ENCODE measurements at places on chromosomes 7 and 10.

GRCh38 chr7:24773646-24774045 is 16.4 kb upstream of the GSDME start:
- no peak for DNase-seq

- no peak for DNase-seq
Observed at GRCh38 chr10:6065835-6066234, 3.7 kb upstream of the IL2RA start.

DNA sequence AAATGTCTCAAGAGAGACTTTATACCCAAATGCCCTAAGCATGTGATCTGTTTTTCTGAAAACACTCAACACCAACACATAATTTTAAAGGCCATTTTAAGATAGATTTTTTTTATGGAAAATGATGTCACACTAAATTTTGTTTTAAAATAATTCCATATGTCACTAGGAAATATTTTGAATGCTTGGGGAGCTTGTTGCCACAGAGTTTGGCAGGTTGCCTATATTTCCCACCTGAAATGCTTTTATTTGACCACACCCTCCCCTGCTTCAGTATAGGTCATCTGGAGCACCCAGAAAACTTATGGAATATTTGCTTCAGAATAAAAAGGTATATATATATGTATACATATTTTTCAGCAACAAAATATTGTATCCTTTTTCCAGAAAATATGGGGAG is 180.0 kb upstream of the ANK3 start:
- DNase-seq = no peak

DNA sequence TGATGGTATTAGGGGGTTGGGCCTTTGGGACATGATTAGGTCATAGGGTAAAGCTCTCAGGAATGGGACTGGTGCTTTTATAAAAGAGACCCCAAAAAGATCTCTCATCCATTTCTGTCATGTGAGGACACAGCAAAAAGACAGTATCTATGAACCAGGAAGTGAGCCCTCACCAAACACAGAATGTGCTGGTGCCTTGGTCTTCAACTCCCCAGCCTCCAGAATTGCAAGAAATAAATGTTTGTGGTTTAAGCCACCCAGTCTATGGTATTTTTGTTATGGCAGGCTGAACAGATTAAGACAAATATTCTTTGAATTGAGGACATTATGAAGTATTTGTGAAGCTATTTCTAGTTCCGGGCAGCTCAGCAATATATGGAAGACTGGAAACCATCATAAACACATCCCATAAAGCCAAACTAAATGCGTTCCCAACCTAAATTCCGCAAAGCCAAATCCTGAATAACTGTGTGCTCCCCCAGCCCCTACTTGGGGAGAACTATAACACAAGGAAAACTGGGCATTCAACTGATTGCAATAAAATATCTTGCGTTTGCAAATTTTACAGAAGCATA is 153.7 kb downstream of the GALNT17 start:
- DNase-seq = no peak

DNA sequence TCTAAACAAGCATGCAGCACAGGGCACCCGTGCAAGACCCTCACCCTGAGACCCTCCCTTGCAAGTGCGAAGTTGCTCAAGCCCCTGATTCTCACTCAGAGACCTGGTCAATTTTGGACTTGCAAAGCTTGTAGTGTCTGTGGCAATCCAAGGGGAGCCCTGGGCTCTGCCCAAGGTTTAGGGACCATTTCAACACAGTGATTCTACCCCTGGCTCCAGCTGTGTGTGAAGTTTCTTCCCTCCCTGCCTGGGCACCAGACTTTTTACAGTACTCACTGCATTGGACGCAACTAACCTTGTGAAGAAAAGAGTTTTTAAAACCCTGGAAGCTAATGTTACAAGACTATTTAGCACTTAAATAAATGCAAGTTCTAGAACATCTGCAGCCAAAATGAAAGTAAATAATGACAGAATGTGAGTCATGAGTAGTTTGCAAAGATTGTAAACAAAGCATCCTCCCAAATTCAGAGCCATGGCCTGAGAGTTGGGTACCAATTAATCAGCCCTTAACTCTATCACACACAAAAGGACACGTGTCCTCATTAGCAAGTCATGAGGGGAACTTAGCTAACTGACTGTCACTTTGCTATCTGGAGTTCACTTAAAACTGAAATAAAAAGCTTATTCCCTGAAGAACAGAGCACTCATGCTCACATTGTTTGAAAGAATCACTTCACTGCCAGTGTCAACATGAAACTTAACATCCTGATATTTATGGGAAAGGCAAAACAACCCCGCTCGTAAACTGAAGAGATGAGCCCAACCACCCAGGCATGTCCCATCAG is 48.1 kb downstream of the RGS10 start:
- peak; percentile 43 for DNase-seq

DNA sequence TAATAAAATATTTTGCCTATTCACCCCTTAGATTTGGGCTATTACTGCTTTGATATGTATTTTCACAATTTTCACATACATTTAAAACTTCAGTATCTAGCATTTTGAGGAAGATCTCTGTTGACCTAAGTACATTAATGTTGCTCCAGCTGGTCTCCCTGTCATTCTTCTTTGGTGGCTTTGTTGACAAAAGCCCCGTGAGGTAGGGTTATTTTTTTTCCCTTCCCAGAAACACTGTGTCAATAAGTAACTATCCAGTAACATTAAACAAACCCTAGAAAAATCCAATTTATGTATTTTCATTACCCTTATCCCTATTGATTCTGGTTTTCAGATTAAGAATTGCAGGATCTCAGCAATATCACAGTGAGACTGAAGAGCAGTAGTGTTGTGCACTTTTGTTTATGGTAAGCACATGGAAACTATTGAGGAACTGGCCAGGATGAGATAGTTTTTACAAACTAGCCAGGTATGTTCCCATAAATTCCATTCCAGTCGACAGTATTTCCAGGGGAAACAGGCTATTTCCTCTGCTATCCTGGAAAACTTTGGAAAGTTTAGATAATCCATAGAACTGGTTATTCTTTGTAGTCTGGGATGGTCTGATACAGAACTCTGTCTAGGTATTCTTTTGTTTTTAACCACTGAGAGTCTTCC is 198.2 kb downstream of the PON1 start:
- DNase-seq = no peak

GRCh38 chr10:7409045-7409731 is 1.6 kb downstream of the SFMBT2 start:
- no peak for DNase-seq

GRCh38 chr7:31055471-31055870 is 3.4 kb downstream of the ADCYAP1R1 start:
- no peak for DNase-seq

GRCh38 chr7:88309819-88310218 is 3.1 kb upstream of the STEAP4 start:
- DNase-seq = no peak

- no peak for DNase-seq
Observed at GRCh38 chr10:66752714-66753113, 173.1 kb upstream of the LRRTM3 start.

DNA sequence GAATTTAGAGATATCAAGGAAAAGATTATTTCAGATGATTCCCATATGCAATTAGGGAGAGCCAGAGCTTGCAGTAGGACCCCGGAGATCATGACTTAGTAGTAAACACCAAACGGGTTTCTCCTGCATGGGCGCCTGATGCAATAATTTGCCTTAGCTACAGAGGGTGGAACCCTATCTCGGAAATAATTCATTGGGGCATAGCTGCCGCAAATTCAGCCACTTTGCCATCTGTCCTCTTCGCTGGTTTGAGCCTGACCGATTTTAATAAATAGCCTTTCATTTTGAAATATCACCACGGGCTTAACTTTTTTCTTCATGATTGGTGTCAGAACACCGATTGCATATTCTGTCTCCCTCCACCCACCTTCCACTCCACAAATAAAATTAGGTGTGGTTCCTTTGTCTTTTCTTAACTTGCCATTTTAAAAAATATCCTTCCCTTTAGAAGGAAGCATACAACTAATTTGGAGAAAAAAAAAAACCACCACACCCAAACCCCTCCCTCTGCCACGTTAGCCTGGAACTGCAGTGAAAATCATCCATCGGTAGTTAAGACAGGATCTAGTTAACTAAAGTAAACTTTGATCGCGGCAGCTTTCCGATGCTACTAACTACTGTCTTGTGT is 1.4 kb downstream of the GARS1 start:
- DNase-seq = peak; percentile 47

DNA sequence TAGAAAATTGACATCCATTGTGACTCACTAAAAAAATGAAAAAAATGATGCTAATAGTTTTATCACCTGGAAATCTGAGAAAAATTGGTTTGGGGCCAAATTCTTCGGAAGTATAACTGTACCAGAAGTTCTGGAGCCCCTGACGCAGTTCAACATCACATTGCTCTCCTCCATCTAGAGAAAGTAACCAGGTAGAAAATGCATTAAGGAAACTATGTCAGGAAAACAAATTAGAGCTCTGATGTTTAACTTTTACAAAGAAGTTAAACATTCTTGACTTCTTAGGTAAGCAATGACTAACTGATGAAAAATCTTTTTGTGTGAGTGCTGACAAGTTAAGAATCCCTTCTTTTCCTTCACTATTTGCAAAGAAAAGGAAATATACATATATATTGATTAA is 61.1 kb upstream of the TMEM196 start:
- no peak for DNase-seq

DNA sequence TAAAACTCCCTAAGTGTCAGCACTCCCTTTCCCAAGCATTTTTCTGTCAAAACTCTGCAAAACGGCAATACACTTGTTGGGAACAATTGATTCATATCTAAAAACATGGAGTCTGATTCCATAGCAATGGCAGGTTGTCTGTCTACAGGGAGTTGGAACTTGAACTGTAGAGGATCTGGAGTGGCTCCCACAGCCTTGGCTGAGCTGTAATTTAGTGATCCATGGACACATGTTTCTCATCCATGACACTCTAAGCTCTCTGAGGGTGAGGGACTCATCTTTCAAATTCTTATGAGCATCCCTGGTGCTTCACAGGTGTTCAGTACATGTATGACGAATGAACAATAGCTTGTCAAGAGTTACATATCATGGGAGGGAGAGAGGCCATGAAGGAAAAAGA is 466.1 kb downstream of the GRID1 start:
- DNase-seq = no peak

DNA sequence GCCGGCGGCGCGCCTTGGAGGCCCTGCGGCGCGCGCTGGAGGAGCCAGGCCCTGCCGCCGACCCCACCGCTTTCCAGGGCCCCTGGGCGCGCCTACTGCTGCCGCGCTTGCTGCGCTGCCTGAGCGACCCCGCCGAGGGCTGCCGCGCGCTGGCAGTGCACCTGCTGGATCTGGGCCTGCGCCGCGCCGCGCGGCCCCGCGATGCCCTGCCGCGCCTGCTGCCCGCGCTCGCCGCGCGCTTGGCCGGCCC is 280 bp downstream of the DNAAF5 start:
- peak; percentile 60 for DNase-seq

DNA sequence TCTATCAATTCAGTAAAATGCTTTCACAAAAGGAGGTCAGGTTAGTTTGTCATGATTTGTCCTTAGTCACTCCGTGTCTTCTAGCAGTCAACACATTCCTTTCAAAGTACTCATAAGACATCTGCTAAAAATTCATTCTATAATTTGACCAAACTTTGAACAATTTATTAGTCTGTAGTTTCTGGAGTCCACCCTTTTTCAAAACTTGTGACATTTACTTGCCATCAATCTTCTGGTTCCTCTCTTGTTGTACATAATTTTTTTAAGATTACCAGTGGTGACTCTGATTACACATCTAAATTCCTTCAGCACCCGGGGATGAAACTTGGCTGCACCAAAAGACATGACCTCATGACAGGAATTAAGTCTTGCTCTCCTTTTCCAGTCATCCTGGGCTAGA is 130.1 kb downstream of the NEBL start:
- peak; percentile 20 for DNase-seq

DNA sequence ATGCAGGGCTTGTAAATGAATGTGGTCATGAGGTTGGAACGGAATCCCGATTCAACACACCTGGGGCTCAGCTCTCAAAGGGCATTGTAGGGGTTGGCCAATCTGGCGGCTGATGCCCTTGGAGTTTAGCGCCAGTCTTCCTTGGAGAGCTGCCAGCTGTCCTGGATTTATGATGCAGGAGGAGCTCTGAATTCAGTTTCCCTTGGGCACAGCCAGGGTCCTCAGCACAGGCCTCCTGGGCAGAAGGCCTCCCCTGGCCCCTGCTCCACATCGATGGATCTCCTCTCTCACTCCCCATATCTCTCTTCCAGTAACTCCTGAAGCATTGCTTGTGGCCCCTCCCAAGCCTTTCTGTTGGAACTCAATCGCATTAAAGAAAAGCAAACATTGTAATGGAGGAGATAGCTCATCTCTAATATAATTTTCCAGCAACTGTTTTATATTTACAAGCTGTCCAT is 985 bp upstream of the CYTH3 start:
- no peak for DNase-seq

GRCh38 chr7:97006816-97007582 is 1.6 kb downstream of the DLX6 start:
- DNase-seq = no peak

GRCh38 chr7:33903791-33904680 is 1.3 kb upstream of the BMPER start:
- DNase-seq = peak; percentile 64

GRCh38 chr7:30074422-30075030 is 46.3 kb downstream of the PLEKHA8 start:
- DNase-seq = no peak

DNA sequence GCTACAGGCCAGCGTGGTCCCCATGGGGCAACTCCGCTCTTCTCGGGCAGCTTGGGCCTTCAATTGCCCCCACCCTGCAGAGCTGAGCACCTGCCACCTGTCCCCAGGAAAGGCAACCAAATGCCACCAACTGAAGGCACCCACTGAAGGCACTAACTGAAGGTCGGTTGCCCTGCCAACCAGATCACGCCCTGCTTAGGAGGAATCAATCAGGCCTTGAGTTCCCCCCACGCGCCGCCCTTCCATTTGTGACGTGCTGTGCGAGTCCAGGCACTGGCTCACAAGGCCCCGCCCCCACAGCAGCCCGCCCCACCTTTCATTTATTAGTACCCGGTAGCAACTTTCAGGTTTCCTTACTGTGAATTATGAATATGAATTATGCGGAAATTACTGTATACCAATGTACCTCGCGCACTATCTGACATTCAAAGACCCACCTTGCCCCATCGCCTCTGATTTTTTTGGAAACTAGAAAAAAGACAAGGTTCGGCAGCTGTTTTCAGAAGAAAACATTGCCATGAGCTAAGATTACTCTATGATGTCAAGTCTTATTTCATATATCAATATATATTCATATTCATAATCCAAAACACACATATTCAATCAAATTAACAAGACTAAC is 83.6 kb upstream of the ABI1 start:
- no peak for DNase-seq

DNA sequence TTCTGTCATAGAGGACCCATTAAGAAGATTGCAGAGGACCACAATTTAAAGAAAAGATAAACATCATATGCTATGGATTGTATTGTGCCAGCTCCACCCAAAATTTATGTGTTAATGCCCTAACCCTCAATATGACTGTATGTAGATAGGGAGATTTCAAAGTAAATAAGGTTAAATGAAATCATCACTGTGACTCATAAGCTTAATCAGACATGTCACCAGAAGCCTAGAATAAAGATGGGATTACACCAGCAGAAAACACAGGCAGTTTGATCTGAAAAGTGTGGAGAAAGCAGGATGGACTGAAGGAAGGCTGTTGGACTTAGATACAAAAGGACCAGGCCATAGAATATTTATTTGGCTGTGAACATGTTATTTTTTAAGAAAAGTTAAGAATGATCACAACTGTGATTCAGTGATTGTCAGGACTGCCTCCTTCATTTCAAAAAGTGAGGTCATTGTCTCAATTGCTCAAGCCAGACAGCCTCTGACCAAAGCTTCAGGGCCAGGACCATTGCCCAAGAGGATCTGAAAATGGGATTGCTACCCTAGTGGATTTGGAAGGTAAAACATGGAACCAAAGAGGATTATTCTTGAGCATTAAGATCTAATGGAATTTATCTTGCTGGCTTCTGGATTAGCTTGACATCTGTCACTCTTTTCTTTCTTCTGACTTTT is 270.8 kb upstream of the POM121L12 start:
- no peak for DNase-seq

Measured in AG08396 (cell line).